Activated CD8-positive, alpha-beta memory T cell treated with anti-CD3 and anti-CD28 coated beads, Interleukin-2, amount 50 U/mL, for 48 hours (primary cell): ENCODE measurements at places on chromosomes 12 and 14.

DNA sequence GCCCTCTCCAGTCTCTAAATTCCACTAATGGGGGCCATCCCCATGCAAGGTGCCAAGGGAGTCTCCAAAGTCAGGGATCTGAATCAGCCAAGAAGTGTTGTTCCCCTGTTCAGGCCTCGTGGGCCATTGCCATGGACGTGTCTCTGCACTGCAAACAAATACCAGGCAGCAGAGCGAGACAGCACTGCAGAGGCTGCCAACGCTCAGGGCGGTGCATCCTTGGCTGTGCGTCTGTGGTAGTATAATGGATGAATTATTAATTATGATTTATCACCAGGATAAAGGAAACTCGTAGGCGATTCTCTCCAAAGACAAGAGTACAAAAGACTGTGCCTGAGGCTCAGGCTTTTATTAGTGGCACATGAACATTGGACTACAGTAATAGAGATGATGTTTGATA lies 122.3 kb upstream of the NTF3 start:
- no peak for DNase-seq

- no peak for DNase-seq
These were observed 7.6 kb downstream of the CEP170B start for GRCh38 chr14:104872469-104873341.

GRCh38 chr12:130339951-130340350 lies 2.3 kb downstream of the PIWIL1 start:
- no peak for DNase-seq

- no peak for DNase-seq
These were observed 23.8 kb upstream of the CATSPERB start for GRCh38 chr14:91755570-91756295.

- no peak for DNase-seq
These were observed 36.0 kb downstream of the CDK17 start for GRCh38 chr12:96364092-96364700.

DNA sequence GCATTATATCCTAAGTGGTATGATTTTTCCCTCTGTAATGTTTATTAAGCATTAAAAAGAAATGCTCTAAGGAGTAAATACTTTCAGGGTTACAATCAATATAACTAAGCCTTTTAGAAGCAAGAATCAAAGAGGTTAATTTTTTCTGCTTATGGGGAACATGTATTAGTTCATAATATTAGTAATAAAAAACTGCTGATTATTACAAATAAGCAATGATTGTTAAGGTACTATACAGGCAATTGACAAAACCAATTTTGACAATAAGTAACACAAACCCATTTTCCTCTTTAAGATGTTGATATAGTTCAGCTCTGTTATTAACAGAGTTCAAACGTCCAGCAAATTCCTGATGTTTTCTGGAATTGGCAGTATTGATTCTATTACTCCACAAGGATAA lies 31.8 kb downstream of the INTS13 start:
- DNase-seq = no peak

GRCh38 chr14:95327558-95328374 lies 8.1 kb upstream of the CLMN start:
- DNase-seq = no peak

- no peak for DNase-seq
These were observed 843.5 kb downstream of the BCL11B start for GRCh38 chr14:98428483-98428994.

DNA sequence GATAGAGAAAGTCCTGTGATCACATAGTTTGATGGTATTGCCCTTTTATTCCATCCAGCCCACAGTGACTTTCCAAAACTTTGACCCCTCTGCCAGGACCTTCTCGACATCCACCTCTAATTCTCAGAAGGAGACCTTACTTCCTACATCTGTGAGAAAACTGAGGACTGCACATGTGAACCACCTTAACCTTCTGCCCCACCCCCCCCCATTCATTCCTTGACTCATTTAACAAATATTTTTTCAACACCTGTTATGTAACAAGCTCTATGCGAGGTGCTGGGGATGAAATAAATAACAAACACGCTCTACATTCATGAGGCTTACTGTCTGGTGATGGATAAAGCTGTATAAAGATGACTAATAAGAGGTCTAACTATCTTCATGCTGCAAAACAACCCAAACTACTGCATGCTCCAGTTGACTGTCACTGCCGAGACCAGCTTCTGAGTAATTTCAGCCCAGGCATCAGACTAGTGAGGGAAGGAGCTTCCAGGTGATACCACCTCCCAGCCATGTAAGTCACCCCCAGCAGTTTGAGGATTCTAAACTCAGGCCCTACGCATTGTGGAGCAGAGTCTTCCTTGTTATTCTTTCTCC lies 1.9 kb upstream of the HAL start:
- no peak for DNase-seq

DNA sequence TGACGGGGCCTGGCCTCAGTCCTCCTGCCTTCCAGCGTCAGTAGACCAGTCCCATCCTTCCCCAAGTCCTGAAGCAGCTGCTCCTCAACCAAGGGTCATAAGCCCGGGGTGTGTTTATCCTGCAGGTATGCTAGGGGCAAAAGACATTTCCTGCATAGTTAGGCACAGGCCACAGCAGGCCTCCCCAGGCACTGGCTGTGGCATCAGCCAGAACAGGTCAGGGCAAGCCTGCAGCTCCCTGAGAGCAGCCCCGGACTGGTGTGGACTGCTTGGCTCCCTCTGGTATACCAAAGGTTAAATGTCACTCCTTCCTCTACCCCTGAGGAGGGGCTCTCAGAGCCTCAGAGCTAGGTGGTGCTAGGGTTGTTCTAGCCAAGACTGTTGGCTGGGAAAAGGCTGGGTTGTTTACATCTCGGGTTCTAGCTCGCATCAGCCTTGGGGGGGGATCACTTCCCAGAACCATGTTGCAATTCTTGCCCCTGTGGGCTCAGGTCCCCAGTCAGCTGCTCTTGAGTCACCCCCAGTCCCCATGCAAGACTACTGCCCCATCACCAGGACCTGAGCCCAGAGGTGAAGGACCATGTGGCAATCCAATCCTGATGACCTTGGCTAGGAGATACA lies 2.9 kb downstream of the MMP14 start:
- no peak for DNase-seq

- peak; percentile 72 for DNase-seq
These were observed 87.8 kb upstream of the DYNC1H1 start for GRCh38 chr14:101876555-101876938.

DNA sequence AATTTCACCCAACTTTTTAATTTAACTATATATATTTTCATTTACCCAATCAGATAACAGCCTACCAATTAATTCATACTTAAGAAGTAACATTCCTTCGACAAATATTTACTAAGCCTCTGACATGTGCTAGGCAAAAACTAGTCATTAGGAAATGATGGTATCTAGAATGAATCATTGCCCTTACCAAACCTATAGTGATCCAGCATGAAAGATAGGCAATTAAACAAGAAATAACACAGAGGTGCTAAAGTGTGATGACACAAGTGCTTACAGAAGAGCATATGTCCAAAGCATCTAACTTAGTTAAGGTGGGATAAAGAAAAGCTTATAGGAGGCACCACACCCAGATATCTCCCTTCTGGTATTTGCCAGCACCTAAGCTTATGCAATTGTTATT lies 166.5 kb upstream of the RASSF8 start:
- no peak for DNase-seq

DNA sequence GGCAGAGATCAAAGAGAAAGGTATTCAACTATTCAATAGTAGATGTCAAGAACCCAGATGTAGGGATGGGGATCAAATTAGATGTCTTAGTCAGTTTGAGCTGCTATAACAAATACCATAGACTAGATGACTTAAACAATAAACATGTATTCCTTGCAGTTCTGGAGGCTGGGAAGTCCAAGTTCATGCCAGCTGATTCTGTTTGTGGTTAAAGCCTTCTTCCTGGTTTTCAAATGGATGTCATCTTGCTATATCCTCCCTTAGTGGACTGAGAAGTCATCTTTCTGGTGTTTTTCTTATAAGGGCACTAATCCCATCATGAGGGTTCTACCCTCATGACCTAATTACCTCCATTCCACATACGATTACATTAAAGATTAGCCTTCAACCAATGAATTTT lies 19.5 kb upstream of the MGST1 start:
- no peak for DNase-seq

DNA sequence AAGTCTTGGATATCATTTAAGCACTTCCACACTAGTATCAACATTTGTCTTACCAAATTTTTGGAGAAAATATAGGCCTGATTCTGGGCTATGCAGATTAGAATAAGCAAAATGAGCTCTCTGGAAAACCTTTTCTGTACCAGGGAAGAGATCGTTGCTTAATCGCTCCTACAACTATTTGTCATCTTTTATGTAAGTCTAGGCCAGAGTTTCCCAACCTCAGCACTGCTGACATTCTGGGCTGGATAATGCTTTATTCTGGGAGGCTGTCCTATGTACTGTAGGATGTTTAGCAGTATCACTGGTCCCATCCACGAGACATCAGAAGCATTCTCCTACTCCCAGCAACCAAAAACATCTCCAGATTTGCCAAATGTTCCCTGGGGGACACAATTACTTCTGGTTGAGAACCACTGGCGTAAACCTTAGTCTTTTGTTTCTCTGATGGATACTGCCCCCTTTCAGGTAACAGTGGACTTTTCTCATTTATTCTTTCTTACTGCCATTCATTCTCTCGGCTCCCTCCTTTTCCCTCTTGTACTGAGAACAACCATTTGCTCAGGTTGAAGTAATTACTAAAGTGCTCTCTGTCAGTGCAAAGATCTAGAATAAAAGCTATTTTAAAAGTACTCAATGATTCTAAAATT lies 316.9 kb upstream of the E2F7 start:
- DNase-seq = no peak

DNA sequence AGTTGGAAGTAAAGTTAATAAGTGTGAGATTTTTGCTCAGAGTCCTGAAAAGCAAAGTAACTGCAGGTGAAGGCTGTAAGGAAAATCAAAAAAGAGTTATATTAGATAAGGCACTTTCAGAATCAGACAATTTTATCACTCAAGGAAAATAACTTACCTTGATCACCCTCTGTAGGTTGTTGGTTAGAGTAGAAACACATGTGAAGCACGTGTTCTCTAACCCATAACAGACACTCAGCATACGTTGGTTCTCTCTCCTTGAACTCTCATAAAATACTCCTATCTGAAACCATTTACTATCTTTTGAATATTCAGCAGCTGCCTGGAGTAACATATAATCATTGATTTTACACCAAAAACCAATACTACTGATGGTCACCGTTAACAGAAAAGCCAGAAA lies 335.5 kb downstream of the KCNH5 start:
- no peak for DNase-seq

- DNase-seq = no peak
These were observed 5.1 kb downstream of the ACSS3 start for GRCh38 chr12:81083018-81083417.

DNA sequence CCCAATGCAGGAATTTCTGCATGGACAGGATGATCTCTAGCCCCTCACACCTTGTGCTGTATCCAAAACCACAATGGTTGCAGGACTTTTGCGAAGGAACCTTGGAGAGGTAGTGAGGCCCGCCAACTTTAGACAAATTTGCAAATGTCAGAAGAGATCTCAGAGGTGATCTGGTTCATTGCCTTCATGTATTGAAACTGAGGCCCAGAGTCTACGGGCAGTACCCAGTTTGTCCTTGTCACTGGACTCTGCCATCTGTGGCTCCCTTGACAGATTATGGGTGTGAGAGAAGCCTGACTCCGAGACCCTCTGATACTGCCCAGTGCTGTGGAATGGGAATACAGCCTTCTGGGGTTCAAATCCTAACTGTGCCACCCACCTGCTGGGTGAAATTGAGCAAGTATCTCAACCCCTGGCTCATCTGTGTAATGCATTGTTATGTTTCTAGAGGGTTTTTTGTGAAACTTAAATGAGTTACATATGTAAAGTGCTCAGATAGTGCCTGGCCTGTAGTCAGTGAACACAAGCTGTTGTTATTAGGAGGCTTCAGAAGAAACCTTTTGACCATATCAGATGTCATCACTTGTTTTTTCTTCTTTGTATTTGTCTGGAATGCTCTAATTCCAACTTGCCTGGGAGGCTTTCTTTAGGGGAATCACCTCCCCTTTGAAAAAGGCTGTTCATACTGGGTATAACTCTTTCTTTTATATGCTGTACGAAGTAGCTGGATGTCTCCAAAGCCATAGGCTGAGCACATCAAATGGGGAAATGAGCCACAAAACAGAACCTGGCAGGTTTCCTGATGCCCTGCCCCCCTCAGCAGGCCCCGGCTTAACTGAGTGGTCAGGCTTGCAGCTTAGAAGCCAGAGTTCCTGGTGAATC lies 71.4 kb upstream of the SRSF5 start:
- DNase-seq = no peak

- no peak for DNase-seq
These were observed 436.9 kb upstream of the TMEM132C start for GRCh38 chr12:127830065-127830460.

DNA sequence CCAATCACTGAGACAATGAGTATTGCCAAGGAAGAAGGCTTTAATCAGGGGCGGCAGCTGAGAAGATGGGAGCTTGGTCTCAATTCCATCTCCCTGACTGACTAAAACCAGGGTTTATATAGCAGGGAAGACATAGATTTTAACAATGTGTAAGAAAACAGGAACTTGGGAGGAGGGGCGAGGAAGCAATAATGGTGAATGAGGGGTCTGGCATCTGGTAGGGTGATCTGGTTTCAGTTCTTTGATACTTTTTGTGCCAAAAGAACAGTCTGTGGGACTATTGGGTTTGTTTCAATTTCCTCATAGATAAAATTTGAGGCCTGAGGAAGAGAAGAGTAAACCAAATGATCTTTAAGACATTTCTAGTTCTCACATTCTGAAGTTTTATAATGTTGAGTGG lies 49.2 kb downstream of the FUT8 start:
- no peak for DNase-seq
